Occipital lobe (tissue), 3 donors: ENCODE measurements at places on chromosomes 12 and 14. TPM values are rescaled to one million over a fixed set of nuclear protein-coding genes. Genes with fewer than 3 reads are reported as not detected.

Gene TAS2R42
- total RNA-seq = not detected

Gene GLS2
- 5.9 TPM for total RNA-seq

Gene C12orf60
- 3.6 TPM for total RNA-seq

Gene GARIN6
- not detected for total RNA-seq

Gene REC8
- 20.4 TPM for total RNA-seq

Gene FLVCR2
- total RNA-seq = 2.5 TPM

Gene SIX4
- total RNA-seq = 0.78 TPM

Gene ABCD2
- total RNA-seq = 20.4 TPM

Gene SYNE3
- total RNA-seq = 2.2 TPM

Gene ACOT4
- total RNA-seq = 1.7 TPM

Gene SCNN1A
- total RNA-seq = not detected

DNA sequence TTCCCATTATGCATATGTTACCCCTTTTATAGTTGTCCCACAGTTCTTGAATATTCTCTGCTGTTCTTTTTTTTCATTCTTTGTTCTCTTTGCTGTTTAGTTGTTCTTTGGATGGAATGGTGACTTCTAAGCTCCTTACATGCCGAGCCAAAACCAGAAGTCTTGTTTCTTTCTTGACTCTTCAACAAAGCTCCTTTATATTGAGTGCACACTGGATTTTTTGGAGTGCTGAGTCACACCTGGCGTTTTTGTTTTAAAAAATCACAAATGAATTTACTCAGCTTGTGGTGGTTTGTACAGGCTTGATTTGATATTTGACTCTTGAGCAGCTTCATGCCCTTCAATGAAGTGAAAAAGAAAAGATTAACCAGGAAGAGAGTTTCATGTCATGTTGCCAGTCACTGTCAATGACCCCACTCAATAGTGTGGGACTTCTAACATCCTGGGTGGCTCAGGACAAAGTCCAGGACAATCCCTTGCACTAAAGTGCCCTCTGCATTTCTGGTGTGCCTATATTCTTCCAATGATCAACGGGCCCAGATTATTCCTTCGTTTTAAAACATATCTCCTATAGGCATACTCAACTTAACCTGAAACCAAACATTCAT lies 112.4 kb upstream of the SLC38A4 start:
- DNase-seq = no peak

- DNase-seq = no peak
Observed at GRCh38 chr14:99966037-99966835, 99.0 kb upstream of the EVL start.

GRCh38 chr14:96103075-96103474 lies 63.9 kb downstream of the C14orf132 start:
- no peak for DNase-seq

- DNase-seq = no peak
Observed at GRCh38 chr14:34254571-34254970, 207.5 kb downstream of the SPTSSA start.

DNA sequence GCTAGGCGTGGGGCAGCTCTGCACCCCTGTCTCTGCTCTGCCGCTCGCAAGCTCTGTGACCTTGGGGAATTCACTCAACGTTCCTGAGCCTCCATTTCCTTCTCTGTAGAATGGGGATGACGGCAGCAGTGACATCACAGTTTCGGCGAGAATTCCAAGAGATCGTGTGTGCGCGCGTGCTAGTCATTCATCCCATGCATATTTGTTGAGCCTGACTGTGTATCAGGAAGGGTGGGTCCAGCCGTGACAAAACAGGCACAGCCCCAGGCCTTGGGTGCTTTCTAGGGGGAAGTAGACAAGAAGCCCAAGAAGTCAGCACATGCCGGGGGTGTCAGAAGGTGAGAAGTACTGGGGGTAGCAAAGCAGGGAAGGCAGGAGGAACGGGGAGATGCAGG lies 145.6 kb upstream of the NCOR2 start:
- DNase-seq = no peak

GRCh38 chr12:131085125-131085815 lies 131.6 kb downstream of the ADGRD1 start:
- DNase-seq = no peak

DNA sequence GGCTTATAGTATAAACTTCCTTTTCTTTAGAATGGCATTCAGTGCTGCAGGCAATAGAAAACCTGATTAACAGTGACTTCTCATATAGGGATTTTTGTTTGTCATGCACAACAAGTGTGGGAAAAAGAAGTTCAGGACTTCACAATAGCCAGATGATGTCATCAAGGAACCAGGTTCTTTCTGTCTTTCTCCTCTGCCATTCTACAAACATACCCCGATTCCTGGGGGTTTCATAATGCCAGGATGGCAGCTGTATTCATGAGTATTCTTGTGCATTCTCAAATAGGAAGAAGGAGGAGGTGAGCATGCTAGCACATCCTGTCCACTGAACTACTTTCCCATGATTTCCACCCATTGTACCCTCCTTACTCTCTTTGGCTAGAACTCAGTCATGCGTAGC lies 182.7 kb upstream of the EEA1 start:
- no peak for DNase-seq

DNA sequence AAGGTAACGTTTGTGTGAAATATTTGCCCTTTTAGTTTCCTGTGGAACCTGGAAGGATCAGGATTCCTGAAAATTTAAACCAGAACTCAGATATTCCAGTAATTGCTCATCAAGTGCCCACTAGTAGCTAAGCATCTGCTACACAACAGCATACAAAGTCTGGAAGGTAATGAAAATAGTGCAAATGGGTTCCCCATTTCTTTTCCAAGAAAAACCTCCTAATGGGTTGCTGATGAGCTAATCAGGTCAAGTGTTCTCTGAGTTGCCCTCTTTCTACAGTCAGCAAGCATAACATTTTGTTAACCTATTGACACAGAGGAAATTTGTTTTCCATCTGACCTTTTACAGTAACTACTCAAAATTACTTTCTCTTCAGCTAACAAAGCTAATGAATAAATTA lies 83.6 kb upstream of the PMCH start:
- DNase-seq = no peak

DNA sequence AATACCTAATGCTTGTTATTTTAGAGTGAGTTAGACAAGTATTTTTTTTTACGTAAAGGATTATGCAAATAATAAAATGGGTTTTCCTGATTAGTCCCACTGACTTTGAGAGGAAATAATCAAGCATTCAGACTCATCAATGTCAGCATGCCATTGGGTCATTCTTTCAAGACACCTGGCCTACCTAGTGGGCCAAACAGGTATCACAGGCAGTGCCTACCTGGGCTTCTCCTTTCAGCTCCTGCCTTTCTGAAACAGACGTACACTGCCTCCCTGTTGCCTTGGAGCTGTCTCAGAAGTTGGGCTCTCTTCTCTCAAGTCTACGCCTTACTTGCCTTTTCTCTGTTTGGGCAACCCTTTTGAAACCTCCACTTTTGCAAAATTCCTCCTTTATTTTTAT lies 545.6 kb downstream of the SNAPC1 start:
- DNase-seq = no peak

GRCh38 chr12:104230304-104231095 lies 14.9 kb downstream of the TXNRD1 start:
- no peak for DNase-seq

- DNase-seq = no peak
Observed at GRCh38 chr12:26732005-26732908, 100.7 kb downstream of the ITPR2 start.

DNA sequence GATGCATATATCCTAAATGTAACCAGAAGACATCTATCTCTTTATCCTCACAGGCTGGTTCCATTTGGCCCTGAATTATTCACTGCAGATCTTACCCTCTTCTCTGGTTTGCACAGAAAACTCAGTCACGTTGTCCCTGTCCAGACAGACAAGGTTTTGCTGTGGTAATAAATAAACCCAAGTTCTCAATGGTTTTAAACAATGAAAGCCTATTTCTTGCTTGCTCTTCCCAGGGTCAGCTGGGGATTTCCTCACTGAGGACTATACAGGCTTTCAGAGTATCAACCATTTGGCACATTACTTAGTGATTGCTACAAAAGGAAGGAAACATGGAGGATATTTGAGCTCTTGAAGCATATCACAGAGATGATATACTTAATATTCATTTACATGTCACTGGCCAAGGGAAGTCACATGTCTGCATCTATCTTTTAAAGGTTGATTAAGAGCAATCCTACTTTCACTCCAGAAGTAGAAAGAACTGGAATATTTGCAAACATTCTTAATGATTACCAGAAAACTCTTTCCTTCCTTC lies 24.4 kb upstream of the E2F7 start:
- no peak for DNase-seq

DNA sequence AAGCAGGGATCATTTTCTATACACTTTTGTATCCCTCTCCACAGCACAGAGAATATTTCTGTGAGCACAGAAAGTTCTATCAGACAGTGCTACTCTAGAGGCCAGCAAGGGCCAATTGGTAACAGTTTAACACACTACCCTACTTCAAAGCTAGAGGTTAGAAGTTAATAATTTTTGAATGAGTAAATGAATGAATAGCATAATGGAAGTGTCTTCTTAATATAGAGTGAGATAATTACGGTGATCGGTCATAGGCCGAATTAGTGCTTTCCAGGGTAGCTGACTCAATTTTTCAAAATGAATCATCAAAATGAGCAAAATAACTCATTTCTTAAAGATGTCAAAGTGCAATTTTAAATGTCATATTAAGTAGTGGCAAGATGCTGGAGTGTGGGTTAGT lies 67.0 kb upstream of the CCDC198 start:
- DNase-seq = no peak

DNA sequence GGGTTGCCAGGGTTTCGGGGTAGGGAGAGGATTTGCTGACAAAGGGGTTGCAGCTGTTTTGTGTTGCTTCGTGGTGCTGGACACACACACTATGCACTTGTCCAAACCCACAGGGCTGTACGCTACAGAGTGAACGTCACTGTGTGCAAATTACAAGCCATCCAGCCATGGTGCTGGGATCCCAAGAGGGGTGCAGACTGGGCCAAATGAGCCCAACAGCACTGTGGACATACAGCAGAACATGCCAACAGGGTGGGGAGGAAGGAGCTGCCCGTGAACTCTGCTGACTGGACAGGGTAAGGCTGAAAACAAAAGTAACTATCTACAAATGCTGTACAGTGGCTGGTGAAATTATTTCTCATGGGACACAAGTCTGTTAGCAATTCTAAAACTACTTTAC lies 25.2 kb downstream of the POLE start:
- DNase-seq = no peak

DNA sequence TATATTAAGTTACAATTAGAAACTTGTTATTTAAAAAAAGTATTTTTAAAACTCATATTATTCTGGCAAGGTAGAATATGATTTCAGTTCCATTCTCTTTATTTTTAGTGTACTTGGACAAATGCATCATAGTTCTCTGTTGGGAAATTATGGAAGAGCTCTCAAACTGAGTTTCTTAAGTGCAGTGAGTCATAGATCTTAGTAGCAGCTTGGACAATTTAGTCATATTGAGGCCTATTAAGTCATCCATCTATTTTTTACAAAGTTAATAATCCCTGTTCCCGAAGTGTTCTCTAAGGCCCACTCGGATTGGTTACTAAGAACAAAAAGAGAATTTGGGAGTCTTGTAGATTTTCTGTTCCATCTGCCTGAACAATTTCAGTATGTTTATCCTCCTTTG lies 113.9 kb downstream of the ANO4 start:
- no peak for DNase-seq

GRCh38 chr14:34235643-34236300 lies 226.3 kb downstream of the SPTSSA start:
- no peak for DNase-seq

DNA sequence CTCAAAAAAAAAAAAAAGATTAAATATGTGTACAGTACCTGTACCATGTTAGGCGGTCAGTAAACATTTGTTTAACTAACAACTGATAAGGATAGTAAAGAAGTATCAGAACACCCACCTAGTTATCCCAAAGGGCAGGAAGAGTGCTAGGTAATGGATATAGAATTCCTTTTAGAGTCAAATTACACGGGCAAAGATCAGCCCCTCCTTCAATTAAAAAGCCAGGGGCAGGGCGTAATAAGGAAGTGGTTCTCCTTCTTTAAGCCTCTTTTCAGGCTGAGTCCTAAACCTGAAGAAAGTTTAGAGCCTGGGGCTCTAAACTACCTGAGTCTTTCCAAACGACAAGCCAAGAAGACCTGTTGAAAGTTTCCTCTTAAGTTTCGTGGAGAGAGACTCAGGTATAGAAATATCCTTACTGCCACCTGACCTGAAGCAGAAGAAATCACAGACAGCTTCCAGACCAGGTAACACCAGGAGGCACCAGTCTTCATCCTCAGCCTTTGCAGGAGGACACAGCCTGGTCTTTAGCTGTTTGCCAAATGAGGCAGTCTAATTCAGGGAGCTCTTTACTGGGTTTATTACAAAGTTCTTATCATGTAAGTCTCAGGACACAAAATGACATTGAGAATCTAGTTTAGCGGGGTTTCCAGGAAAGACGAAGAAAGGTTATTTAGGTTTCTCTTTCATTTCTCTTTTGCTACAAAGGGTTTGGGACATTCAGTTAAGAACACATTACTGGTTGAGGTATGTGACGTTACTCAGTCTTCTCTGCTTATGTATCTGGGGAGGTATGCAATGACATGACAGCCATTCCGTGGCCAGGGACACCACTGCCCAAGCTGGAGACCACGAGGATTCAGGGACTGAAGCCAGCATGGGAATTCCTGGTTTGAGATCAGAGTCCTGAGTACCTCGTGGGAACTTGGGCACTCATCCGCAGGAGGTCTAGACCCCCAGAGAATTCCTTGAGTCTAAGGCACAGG lies at the start of gene BCL2L14:
TSS of gene BCL2L14 (plus strand) at position 266 of the 983 bp plus-strand sequence. CDS start 8,367 bp downstream, outside the sequence.
- no peak for DNase-seq

DNA sequence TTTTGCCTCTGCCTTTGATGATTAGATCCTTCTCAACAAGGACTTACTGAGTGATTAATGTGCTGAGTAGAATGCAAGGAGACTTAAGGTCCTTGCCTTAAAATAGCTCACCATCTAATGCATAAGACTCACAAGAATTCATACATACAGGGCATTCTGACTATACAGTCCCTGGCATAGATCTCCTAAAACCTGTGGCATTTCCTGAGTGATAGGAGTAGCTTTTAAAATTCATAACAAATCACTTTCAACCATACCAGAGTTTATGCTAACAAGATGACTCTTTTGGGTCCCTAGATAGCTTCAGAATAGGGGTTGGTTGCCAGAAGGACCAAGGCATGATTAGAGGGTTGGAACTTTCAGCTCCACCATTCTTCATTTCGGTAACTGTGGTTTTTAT lies 48.8 kb downstream of the STXBP6 start:
- no peak for DNase-seq

GRCh38 chr14:22850944-22851764 lies 14.8 kb downstream of the MMP14 start:
- DNase-seq = peak; percentile 33

GRCh38 chr12:110165540-110166159 lies 41.5 kb downstream of the IFT81 start:
- DNase-seq = no peak

DNA sequence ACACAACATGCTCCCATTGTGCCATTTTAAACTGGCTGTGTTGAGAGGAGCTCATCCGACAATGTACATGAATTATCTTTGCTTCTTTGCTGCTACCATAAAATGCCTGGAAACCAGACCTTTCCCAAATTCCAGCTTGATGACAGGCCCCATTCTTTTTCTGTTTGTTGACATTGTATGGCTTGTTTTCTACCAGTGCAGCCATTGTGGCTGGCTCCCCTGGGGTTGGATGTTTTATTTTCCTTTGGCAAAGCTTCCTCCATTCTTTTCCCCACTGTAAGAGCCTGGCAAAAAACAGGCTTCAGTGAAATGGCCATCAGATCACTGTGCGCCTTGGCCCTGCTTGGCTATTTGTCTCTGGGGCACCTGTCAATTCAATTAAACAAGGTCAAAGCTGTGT lies 532.5 kb downstream of the VRK1 start:
- no peak for DNase-seq

- DNase-seq = no peak
Observed at GRCh38 chr14:35909665-35910064, 83.5 kb downstream of the BRMS1L start.
